NCI-H1436 treated with DMSO at 0.1 percent for 48 hours (cell line): ENCODE measurements at places on chromosomes 13 and 19.

- no peak for DNase-seq
These were observed 66.6 kb upstream of the ZNF527 start for GRCh38 chr19:37304190-37304883.

GRCh38 chr13:44136696-44137268 lies 236.8 kb upstream of the SERP2 start:
- DNase-seq, result no peak

GRCh38 chr13:28542804-28543203 lies 47.9 kb upstream of the FLT1 start:
- DNase-seq, result no peak

- DNase-seq, result no peak
These were observed 22.3 kb upstream of the LAMP1 start for GRCh38 chr13:113274721-113275120.

GRCh38 chr13:43357564-43357963 lies 334.2 kb downstream of the DNAJC15 start:
- no peak for DNase-seq

GRCh38 chr13:113034451-113035212 lies 65.6 kb downstream of the MCF2L start:
- DNase-seq, result no peak

DNA sequence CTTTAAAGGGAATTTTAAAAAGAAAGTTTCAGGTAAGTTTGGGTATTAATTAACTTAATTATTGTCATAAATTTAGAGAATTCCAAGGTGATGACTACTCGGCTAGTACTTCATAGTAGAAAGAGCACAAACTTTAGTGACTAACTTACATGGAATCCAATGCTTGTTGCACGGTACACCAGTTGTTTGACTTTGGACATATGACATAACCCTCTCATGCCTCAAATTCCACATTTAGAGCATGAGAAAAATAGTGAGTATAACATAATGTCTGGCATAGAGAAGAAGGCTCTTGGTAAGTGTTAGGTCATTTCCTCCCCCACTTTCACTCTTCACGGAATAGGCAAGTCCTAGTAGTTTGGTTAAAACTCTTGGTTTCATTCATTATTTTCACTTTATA lies 1249.4 kb upstream of the SLC10A2 start:
- no peak for DNase-seq

GRCh38 chr13:94495806-94496205 lies 16.3 kb upstream of the DCT start:
- DNase-seq, result no peak

- no peak for DNase-seq
These were observed 13.6 kb downstream of the UBAC2 start for GRCh38 chr13:99214232-99214631.

- no peak for DNase-seq
These were observed 26.6 kb downstream of the SIGLEC7 start for GRCh38 chr19:51168564-51169282.

GRCh38 chr13:31322702-31323405 lies 123.1 kb downstream of the B3GLCT start:
- DNase-seq, result no peak

- DNase-seq, result no peak
These were observed 67.8 kb downstream of the RASA3 start for GRCh38 chr13:114064450-114065140.

- no peak for DNase-seq
These were observed 8.6 kb upstream of the MKNK2 start for GRCh38 chr19:2059422-2060201.

GRCh38 chr13:31968473-31968872 lies 63.1 kb upstream of the FRY start:
- no peak for DNase-seq

DNA sequence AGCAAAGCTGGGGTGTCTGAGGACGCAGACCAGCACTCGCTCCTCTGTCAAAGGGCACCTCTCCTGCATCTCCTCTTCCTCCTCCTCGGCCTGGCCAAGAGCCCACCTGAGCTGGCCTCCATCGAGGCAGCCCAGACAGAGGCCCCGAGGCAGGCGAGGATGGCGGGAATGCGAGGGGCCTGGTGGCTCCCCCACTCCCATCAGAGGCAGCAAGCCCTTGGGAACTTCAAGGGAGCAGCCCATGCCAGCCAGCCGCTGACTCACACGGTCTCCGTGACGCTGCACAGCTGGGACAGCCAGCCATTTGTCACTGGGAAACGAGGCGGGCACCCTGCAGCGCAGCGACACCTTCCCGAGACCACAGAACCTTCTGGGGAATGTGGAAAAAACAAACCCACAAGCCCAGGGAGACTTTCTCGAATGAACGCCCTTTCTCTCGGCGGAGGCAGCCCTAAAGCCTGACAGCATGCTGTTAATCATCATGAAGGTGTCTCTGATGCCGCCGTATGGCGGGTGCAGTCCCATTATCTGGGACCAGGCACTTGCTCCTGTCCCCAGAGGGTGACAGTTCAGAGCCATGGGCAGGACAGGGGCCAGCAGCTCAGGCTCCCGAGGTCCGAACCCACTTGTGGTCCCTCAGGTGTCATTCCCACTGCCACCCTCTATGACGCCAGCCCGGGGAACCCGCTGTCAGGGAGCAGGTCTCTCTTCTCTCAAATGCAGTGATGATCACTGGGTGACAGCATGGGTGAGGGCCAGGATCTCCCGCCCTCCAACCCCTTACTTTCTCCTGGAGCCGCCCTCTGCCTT lies 53.0 kb downstream of the PEPD start:
- no peak for DNase-seq

- DNase-seq, result no peak
These were observed 2840.3 kb upstream of the PCDH20 start for GRCh38 chr13:64255988-64256387.

DNA sequence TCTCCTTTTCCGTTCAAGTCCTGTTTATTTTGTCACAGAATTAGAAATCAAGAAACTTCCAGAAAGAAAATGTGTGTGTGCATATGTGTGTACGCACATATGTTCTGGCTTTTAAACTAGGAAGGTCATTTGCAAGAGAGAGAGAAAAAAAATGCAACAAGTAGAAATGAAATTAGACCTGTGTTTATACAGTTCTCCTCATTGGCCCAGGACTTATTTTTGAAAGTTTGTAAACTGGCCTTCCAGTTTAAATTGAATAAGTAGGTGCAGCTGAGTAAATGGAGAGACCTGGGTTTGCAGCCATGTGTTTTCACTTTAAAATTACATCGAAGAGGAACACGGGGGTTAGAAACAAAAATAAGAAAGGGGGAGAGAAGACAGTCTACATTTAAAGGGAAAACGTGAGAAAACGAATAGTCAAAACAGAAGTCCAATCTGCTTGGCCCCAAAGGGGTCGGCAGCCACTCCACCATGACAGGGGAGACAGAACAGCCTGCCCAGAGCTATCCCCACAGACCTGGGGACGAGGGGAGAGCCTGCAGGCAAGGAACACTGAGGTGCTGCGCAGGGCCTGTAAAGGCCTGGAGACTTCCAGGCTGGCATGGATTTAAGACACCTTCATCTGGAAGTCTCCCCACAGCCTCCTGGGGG lies 216.8 kb upstream of the MAB21L1 start:
- DNase-seq, result no peak

- DNase-seq, result no peak
These were observed 2.9 kb upstream of the MTUS2 start for GRCh38 chr13:28817204-28817603.

DNA sequence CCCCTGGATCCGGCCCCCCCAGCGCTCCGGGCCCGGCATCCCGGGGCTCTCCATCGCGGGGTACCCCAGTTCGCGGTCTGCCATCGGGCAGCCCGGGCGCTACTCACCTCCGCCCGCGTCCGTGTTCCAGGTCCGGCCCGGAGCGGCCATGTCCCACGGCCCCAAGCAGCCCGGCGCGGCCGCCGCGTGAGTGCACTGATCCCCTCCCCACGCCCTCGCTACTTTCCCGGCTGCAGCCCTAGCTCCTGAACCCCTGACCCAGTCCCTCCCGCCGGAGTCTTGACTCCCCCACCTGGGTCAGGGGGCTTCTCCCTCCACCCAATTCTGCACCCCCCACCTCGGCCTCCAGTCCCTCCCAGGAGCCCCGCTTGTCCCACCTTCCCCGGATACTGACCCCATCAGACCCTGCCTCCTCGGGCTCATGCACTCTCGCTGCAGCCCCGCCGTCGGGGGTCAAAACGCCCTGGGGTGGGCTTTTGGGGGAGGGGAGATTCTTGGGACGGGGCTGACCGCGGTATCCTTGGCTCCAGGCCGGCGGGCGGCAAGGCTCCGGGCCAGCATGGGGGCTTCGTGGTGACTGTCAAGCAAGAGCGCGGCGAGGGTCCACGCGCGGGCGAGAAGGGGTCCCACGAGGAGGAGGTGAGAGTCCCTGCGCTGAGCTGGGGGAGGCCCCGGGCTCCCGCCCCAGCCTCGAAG lies 566 bp downstream of the HMG20B start:
- no peak for DNase-seq

DNA sequence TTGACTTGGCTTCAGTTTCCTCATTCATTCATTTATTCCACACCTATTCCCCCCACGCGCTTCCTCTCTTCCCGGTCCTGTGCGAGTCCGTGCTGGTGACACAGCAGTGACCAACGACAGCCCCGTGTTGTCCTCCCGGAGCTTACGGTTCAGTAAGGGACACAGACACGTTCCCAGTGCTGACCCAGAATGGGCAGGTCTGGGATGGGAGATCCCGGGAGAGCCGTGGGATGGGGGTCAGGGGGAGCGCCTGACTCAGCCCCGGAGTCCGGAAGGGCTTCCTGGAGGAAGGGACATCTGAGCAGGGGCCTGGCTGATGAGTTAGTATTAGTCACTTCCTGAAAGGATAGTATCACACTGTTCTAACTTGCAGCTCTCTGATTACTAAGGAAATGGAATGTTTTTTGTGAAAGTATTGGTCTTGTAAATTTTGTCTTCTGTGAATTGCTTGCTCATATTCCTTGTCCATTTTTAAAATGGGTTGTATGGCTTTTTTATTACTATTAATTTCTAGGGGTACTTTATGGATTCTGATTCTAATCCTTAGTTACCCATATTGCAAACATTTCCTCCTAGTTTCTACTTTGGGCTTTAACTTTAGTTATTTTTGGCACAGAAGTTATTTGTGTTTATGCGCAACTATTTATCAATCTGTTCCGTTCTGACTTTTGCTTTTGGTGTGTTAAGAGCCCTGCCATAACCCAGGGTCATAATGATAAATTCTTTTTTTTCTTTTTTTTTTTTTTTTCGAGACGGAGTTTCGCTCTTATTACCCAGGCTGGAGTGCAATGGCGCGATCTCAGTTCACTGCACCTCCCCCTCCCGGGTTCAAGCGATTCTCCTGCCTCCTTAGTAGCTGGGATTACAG lies 708 bp upstream of the ERCC1 start:
- no peak for DNase-seq

DNA sequence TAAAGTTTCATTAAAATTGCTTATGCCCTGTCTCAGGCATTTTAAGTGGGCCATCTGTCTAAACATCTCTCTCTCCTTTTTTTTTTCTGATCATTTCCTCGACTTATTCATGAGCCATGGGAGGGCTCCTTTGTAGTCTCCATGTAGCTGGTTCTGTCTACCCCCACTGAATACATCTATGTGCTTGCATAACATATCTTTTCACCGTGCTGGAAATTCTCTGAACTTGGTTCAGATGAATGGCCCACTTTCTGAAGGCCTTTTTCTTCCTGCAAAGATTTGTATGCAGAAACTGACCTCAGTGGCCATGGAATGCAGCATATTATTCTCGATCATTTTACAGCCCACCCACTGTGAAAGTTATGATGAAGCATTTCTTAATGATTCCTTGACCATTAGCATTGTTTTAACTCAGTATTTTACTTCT lies 225.3 kb downstream of the GGACT start:
- no peak for DNase-seq

DNA sequence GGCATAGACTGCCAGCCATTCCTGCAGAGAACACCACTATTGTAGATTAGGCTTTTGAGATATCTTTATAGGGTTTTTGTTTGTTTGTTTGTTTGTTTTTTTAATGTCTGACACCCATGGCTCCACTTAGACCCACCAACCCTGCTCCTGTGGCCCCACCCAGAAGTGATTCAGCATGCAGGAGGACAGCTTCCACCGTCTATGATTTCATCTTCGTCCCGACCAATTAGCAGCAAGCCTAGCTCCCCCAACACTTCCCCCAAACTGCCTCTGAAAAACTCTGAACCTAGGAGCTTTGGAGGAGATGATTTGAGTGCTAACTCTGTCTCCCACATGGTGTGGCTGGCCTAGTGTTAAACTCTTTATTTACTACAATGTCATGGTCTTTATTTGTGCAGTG lies 108.3 kb upstream of the RXFP2 start:
- no peak for DNase-seq

GRCh38 chr13:70568571-70568970 lies 460.3 kb upstream of the KLHL1 start:
- DNase-seq, result no peak

GRCh38 chr13:34637138-34637537 lies 304.9 kb upstream of the NBEA start:
- DNase-seq, result no peak

DNA sequence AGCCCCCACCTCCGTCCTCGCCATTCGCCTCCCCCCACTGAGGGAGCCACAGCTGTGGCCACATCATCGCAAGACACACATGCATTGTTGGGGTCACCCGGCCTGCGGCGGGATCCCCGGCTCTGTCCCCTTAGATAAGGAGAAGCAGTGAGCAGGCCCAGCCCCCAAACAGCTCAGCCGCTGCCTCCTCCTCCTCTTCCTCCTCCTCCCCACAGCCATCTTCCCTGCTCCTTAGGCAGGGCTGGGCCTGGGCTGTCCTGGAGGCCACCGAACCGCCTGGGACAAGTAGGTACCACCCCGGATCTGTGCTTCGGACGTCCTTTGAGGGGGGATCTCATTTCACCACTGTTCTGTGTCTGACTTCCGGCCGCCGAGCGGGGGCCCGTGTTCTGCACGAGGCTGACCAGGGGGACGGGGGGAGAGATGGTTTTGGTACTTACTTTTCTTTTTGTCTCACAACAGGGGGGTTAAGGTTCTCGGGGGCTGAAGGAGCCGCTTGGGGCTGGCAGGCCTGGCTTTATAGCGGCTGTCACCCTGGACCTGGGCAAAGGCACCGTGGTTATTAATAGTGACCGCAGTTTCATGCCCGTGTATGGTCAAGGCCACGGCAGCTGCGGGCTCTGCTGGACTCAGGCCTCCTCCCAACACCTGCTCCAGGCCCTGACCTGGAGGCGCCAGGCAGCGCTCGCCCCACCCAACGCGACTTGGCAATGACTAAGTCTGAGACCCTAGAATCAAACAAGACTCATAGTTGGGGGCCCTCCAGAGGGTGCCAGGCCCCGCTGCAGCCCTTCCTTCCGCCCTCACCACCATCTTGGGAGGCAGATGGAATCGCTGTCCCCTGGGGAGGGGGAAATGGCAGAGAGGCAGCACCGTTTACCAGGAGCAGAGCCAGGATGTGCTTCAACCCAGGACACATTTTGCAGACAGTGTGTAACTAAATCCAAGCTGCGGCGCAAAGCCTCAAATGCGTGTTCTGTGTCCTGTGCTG lies 18.3 kb downstream of the NMRK2 start:
- no peak for DNase-seq
